ENCODE measurements at places on chromosomes 5 and 9. TPM values are rescaled to one million over a fixed set of nuclear protein-coding genes. Genes with fewer than 3 reads are reported as not detected.

- peaks cover 16% of the 10 kb centered on the region for H3K4me1 ChIP-seq
- H3K36me3 ChIP-seq = no peaks in the 10 kb centered on the region
- DNase-seq = no peak
- H3K4me3 ChIP-seq = no peak overlapping the region
- no peaks in the 10 kb centered on the region for H3K27me3 ChIP-seq
These were observed 77.0 kb downstream of the HMHB1 start for GRCh38 chr5:143888912-143889311.

The NFX1 gene
- total RNA-seq = 34.1 TPM

DNA sequence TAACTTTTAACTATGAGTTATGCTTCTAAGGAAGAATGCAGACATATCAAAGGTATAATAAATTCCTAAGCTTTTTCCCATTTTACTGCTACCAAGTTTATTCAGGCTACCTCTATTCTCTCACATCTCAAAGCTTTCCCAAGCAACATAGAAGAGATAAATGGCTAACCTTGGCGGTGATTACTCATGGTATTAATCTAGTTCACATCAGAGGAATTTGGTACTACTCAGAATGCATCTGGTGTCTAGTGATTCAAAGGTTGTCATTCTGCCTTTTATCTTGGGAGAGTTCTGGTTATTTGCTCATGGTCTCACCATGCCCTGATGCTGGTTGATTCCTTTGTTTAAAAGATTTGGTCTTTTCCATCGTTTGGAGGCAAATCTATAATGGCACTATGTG is 182.7 kb downstream of the TAF11L14 start:
- H3K36me3 ChIP-seq = no peaks in the 10 kb centered on the region
- H3K4me1 ChIP-seq = no peaks in the 10 kb centered on the region
- H3K27me3 ChIP-seq = no peaks in the 10 kb centered on the region
- DNase-seq = no peak
- H3K4me3 ChIP-seq = no peak overlapping the region
- H3K27ac ChIP-seq = no peak overlapping the region

The TNIP1 gene
- 92.6 TPM for total RNA-seq

DNA sequence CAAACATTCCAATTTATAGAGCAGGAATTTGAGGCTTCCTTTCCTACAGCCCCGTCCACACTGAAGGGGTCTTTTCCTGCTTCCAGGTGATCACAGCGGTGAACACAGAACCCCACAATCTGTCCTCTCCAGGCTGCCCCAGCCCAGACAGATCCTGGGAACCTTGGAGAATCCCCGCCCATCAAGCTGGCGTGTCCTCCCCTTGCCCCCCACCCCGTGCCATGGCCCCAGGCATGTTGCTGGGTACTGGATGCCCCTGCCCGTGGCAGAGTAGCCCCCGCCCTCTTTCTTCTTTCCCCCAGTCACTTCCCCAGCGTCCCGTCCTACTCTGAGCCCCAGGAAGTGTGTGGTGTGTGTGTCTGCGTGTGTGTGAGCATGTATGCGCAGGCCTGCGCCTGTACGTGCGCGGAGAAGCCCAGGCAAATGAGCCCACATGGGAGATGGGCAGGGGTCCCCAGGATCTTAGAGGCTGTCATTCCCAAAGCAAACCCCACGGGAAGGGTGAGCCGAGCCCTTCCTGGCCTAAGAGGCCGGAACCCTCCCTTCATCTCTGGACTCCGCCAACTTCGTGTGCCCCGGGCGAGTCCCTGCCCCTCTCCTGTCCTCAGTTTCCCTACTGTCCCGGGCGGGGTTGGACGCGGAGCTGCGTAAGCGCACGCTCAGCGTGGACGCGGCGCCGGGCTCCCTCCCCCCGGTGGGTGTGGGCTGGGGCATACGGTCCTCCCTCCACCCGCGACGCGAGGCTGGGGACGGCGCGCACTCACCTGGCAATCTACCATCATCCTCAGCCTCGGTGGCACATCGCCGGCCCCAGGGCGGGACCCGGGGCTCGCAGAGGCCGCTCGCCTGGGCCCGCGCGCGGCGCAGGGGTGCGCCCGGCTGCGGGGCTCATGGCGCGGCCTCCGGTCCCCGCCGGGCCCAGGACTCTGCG is 15.2 kb downstream of the GBGT1 start:
- DNase-seq = no peak
- H3K27me3 ChIP-seq = no peaks in the 10 kb centered on the region
- peaks cover 51% of the 10 kb centered on the region for H3K4me1 ChIP-seq
- peak overlapping the region; percentile 80 for H3K4me3 ChIP-seq
- H3K27ac ChIP-seq = peak overlapping the region; percentile 93

DNA sequence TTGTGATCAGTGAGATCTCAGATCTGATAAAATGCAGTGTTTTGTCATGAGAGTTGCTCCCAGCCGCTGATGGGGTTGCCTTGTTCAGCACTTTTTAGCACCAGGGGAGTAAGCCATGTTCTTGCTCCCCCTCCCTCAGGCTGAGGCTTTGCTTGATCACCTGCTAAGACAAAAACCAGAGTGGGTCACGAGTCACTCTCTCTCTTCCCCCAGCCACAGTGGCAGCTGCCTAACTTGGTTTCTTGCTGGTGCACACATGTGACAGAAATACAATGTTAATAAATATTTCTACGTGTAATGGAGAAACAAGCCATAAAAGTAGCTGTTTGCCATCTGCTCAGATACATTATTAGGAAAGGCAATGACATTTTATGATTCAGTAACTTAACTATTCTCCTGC is 212.4 kb upstream of the DMRT1 start:
- H3K36me3 ChIP-seq = no peaks in the 10 kb centered on the region
- no peak for DNase-seq
- H3K4me1 ChIP-seq = peaks cover 41% of the 10 kb centered on the region
- peak overlapping the region; percentile 62 for H3K27ac ChIP-seq
- no peak overlapping the region for H3K4me3 ChIP-seq

Measured in vagina (tissue), 2 donors.